ENCODE measurements at places on chromosomes 2 and 18.

GRCh38 chr18:44180683-44181082 is 500.0 kb upstream of the SETBP1 start:
- DNase-seq, result no peak

GRCh38 chr2:44957656-44958327 is 16.3 kb downstream of the SIX3 start:
- DNase-seq, result no peak

- DNase-seq, result no peak
These were observed 115.8 kb upstream of the PDE1A start for GRCh38 chr2:182542501-182543258.

DNA sequence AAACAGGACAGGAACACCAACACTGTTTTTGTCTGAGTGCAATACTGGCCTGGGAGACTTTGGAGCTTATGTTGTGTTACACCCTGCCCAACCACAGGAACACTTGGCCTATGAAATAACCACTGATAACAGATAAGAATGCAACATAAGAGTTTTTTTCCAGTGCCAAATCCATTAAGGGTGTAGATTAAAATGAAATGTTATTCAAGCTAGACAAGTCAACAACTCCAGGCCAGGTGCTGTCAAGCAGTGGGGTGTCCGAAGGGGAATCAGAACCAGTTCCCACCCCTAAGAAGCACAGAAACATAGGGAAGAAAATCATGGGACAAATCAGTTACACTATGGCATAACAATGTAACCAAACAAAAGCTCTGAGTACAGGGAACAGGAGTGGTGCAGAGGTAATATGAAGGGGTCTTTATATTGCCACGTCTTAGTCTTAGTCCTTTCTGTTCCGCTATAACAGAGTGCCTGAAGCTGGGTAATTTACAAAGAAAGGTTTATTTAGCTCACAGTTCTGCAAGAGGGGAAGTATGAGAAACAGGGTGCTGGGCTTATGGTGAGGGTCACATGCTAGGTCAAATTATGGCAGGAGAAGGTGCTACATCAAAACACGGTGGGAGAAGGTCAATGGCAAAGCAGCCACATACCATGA is 3.8 kb downstream of the AFG3L2 start:
- DNase-seq, result no peak

- DNase-seq, result no peak
These were observed 278.4 kb upstream of the CCDC68 start for GRCh38 chr18:55237660-55238059.

DNA sequence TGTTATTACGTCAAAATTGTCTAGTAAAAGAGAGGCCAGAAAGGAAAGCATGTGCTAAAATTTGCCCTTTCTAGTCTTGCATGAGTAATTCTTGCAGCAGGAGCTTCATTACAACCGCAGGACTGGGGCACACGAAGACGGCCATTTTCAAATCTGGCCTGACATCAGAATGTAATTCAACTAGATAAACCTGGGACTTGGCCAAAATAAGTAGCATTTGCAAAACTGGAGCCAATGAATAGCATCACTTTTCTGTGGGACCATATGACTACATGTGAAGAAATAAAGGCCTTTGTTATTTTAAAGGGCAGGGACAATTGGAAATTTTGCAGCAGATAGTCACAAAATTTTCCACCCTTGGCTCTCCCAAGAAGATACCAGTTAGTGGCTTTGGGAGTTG is 3.0 kb upstream of the FZD7 start:
- DNase-seq, result no peak

GRCh38 chr2:233486778-233487552 is 79.6 kb downstream of the USP40 start:
- no peak for DNase-seq

DNA sequence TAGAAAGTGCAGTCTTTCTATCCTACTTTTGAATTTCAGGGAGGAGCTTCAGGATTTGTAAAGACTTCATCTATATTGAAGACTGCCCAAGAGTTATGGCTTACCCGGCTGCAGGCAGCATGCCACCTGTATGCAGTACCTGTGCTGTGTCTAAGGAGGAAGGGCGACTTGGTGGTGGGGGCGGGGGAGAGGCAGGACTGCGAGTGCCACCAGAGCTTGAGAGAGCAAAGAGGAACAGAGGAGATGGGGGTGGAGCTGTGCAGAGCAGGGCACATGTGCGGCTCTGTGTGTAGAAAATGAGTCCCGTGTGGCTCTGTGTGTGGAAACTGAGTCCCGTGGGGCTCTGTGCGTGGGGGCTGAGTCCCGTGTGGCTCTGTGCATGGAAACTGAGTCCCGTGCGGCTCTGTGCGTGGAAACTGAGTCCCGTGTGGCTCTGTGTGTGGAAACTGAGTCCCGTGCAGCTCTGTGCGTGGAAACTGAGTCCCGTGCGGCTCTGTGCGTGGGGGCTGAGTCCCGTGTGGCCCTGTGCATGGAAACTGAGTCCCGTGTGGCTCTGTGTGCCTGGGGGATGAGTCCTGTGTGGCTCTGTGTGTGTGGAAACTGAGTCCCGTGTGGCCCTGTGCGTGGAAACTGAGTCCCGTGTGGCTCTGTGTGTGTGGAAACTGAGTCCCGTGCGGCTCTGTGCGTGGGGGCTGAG is 43.2 kb downstream of the LDLRAD4 start:
- no peak for DNase-seq

GRCh38 chr2:149307014-149307413 is 23.4 kb upstream of the LYPD6 start:
- no peak for DNase-seq

- DNase-seq, result no peak
These were observed 13.2 kb upstream of the SS18 start for GRCh38 chr18:26103579-26103978.

DNA sequence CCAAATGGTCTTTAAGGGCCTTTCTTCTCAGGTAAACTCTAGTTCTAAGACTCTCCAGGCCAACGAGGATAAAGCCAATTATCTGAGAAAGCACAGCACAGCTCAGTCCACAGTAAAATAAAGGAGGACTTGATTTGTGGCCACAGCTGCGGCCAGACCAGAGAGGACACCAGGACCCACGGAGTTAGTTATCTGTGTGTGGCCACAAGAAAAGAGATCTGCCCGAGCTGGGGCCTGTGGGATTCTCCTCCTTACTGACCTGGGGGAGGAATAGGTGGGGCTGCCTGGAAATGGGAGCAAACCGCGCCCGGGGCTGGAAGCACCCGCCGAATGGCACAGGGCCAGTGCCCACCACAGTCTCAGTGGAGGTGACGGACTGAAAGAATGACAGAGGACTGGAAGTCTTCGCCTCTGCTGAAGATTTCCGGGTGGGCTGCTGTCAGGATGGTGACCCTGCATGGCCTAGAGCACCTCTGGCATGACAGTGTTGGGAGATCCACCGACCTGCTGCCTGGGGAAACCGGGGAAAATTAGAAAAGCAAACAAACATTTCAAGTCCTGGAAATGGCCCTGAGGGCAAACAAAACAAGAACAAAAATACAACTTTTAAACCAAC is 13.3 kb downstream of the PROC start:
- DNase-seq, result no peak

DNA sequence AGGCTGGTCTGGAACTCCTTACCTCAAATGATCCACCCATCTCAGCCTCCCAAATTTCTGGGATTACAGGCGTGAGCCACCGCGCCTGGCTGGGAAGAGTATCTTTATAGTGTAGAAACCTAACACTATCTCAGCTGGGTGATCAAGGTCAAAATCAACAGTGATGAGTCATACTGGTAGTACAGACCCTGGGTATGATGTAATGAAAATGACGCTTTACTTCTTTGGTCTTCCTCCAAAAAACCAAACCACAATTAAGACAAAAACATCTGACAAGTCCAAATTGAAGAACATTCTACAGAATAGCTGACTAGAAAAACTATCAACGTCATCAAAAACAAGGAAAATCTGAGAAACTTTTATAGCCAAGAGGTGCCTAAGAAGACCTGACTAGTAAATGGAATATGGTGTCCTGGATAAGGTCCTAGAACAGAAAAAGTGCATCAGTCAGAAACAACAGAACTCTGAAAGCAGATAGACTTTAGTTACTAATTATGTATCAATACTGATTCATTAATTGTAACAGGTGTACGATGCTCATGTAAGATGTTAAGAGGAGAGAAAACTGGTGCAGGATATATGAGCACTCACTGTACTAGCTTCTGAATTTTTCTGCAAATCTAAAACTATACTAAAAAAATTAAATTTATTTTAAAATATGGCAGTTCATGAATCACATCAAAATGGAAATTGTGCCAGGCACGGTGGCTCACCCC is 25.4 kb downstream of the PDCL3 start:
- DNase-seq, result no peak

GRCh38 chr2:172613040-172613439 is 57.1 kb downstream of the PDK1 start:
- no peak for DNase-seq

- DNase-seq, result no peak
These were observed 1009.9 kb upstream of the KLHL29 start for GRCh38 chr2:22375096-22375495.

GRCh38 chr2:61906186-61906470 is 654 bp downstream of the COMMD1 start:
- no peak for DNase-seq

- DNase-seq, result no peak
These were observed 95.2 kb upstream of the KLF7 start for GRCh38 chr2:207260947-207261346.

DNA sequence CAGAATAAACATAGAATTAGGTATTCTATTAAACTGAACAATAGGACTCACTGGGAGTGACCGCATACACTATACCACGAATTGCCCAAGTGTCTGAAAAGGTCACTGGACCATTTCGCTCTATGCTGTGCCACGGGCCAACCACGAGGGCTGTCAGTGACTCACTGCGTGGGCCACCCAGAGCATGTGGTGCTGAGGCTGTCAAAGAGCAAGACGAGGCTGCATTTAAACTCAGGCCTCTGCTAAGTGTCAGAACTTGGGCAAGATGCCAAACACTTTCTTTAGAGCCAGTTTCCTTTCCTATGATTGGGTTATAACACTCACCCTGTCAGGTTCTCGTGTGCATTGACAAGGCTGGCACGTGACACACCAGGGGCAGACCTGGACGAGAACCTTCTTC is 97.5 kb downstream of the SH3YL1 start:
- DNase-seq, result no peak

- DNase-seq, result no peak
These were observed 5.5 kb downstream of the CTDSP1 start for GRCh38 chr2:218405086-218405745.

DNA sequence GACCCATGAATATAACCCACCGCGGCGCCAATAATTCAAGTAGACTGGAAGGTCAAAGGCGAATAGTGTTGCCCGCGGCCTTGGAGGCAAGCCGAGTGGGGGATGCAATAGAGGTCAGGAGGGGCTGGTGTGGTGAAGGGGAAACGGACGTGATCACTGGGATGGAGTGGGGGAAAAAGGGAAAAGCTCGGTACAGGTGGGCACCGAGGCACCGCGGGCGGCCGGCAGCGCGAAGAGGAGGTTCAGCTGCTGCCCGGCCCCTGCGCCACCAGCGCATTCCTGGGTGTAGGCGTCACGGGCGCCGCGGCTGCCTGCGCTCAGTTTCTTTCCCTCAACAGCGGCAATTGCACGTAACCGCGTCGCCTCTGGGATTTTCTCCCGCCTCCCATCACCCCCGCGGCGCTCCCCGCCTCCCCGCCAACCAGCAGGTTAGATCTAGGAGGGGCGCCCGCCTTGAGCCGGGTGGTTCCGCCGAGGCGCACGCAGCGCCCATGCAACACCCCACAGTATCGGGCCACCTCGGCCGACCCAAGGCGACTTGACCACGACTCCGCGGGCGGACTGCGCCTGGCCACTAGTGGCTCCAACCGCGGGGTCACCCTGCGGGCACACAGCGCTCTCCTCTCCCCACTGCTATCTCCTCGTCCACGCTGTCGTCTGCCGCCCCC is 1.5 kb downstream of the RND3 start:
- no peak for DNase-seq

- DNase-seq, result no peak
These were observed 167.2 kb downstream of the ANTXR1 start for GRCh38 chr2:69180227-69180626.

DNA sequence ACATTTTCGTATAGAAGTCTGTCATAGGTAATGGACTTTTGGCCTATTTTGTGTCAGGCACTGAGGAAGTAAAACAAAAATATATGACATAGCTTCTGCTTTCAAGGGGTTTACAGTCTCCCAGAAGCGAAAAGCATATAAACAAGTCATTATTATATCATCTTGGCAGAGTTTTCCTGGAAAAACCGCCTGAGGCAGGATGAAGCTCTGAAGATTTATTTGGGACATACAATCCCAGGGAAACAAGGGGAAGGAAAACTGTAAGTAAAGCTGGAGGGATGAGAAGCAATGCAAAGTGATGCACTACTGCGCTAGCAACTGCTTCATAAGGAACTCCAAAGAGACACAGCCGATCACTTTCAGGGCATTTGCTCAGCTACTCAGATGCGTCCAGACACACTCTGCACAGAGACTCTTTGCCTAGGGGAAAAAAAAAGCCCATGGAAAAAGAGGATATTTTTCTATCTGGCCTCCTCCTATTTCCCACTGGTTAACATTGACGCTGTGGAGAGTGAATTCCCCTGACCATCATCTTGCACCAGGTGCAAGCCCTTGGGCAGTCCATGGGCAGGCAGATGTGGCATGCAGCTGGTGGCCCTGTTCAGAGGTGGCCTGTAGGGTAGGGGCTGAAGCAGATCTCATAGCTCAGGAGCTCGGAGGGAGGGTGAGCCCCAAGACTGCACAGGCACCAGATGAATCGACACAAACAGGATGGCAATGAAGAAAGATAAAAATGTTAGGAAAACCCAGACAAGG is 158.1 kb downstream of the METTL4 start:
- no peak for DNase-seq

GRCh38 chr2:151899156-151899555 is 70.9 kb upstream of the ARL5A start:
- DNase-seq, result no peak

- DNase-seq, result no peak
These were observed 228.7 kb upstream of the SIX2 start for GRCh38 chr2:45237850-45238542.

- no peak for DNase-seq
These were observed 104.9 kb downstream of the NCK2 start for GRCh38 chr2:105849431-105850179.

- no peak for DNase-seq
These were observed 41.1 kb downstream of the ID2 start for GRCh38 chr2:8722986-8723385.

- no peak for DNase-seq
These were observed 105.3 kb downstream of the ZNF407 start for GRCh38 chr18:74702950-74703349.

DNA sequence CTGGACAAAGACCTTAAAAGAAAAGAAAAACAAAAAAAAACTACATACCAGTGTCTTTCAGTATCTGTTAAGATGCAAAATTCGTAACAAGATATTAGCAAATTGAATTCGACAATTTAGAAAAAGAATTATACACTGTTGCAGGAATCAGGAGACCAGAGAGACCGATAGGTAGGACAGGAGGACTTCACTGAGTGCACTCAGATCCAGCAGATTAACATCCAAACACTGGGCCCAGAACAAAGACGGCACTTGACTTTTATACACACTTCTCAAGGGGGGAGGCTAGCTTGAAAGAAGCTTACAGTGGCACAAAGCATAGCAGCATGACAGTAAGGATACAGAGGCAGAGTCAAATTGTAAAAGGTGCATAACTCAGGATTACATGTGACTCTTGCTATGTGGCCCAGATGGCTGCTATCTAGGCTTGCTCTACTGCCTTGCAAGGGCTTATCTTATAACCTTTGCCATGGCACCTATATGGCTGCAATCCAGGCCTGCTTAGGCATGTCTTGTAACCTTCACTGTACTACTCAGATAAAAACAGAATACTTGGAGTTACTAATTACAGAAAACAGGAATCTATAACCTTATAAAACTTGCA is 507.3 kb upstream of the LRRTM4 start:
- no peak for DNase-seq

Measured in stimulated activated CD8-positive, alpha-beta memory T cell treated with anti-CD3 and anti-CD28 coated beads, Interleukin-4, amount 100 ng/mL, for 1 hour (primary cell).